ENCODE measurements at places on chromosomes 6 and 20. TPM values are rescaled to one million over a fixed set of nuclear protein-coding genes. Genes with fewer than 3 reads are reported as not detected.

Gene BTNL2
- not detected for total RNA-seq

Gene TEAD3
- 17.0 TPM for total RNA-seq

- DNase-seq = no peak
Observed at GRCh38 chr6:5942591-5942990, 64.1 kb downstream of the NRN1 start.

Gene KATNA1
- total RNA-seq = 28.3 TPM

- no peak for DNase-seq
Observed at GRCh38 chr6:73514746-73515110, 6.1 kb downstream of the EEF1A1 start.

DNA sequence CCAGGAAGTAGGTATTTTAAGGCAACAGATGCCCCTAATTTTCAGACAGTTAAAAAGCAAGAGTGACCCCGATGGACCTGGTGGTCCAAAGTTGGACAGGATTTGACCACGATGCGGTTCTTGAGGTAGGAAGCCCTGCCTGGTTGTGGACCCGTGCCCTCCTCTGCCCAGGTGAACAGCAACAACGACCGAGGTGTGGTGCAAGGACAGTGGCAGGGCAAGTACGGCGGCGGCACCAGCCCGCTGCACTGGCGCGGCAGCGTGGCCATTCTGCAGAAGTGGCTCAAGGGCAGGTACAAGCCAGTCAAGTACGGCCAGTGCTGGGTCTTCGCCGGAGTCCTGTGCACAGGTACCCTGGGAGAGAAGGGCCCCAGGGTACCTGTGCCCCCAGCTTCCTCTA lies 18.7 kb downstream of the TGM6 start:
- no peak for DNase-seq

Gene SLC32A1
- not detected for total RNA-seq

GRCh38 chr20:42652266-42652665 lies 537.4 kb downstream of the PTPRT start:
- DNase-seq = no peak

- no peak for DNase-seq
Observed at GRCh38 chr6:132659082-132659481, at the start of gene TAAR1. TAAR1 (minus strand) TSS chr6:132659182; CDS start chr6:132646003, 13,179 bp downstream.

Gene CPXM1
- total RNA-seq = 3.8 TPM

DNA sequence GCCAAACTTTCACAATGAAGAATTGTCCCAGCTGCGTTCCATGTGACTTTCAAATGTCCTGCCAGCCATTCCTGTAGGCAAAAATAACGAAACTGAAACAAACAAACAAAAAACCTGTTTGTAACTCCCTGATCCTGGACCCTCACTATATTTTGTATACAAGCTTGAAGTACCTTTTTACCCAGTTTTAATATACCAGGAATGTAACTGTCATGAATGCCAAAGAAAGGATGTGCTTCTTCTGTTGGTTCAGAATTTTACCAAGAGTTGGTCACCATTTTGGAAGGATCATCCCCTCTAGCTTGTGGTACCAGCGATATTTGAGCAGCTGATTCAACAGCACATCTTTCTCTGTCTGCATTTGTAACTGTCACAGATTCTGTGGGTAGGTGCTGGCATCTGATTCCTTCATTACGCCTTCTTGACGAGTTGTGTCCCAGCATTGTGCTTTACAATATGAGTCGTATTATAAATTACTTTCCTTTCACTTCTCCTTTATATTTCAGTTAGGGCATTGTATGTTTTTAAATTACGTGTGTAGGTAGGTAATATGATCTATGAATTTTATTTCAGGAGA lies 93.9 kb downstream of the DLGAP4 start:
- no peak for DNase-seq

DNA sequence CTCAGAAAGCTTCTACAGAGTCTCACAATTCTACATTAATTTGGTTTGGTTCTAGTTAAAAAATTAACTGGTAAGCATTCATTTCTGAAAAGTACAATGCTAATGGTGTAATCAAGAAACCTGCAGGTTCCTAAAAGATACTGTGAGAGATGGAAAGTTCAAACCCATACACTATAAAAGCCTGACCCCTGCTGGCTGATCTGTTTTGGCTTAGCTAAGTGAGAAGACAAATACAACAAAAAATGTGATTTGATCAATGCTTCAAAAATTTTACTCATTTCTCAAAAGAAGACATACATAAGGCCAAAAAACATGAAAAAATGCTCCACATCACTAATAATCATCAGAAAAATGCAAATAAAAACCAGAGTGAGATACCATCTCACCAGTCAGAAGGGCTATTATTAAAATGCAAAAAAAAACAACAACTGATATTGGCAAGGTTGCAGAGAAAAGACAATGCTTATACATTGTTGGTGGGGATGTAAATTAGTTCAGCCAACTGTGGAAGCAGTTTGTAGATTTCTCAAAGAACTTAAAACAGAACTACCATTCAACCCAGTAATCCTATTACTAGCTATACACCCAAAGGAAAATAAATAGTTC lies 102.8 kb downstream of the MOXD1 start:
- peak; percentile 56 for DNase-seq

DNA sequence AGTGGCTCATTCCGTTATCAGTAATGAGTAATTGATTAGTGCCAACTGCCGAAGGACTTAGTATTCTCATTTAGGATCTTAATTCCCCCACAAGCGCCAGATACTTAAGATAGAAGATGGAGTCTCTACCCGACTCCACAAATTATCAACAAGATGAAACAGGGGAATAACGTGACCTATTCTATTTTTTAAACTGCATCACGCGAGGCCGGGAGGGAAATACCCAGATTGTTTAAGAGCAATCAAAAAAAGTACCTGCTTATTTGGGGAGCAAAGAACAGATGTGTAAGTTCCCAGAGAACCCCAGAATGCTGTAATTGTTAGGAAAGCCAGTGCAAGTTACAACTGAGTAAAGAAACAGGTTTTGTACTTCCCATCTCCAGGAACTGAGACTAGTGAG lies 1.1 kb upstream of the MAP3K5 start:
- DNase-seq = no peak

Gene CFAP61
- total RNA-seq = not detected

DNA sequence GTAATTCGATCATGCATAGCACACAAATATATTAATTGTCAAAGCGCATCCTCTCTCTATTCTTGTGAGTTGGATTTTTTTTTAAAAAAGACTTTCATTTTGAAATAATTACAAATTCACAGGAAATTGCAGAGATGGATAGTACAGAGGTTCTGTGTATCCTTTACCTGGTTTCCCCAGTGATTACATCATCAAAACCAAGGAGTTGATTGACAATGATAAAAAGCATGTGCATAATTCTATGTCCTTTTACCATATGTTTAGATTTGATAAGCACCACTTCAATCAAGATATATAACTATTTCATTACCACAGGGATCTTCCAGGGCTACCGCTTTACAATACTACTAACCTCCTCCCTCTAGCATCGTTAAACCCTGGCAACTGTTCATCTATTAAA lies 40.2 kb downstream of the CCN2 start:
- peak; percentile 21 for DNase-seq

Gene EFCAB8
- total RNA-seq = 0.13 TPM

- no peak for DNase-seq
Observed at GRCh38 chr20:46433051-46433450, 26.6 kb upstream of the ELMO2 start.

Gene ZNF76
- total RNA-seq = 28.7 TPM

DNA sequence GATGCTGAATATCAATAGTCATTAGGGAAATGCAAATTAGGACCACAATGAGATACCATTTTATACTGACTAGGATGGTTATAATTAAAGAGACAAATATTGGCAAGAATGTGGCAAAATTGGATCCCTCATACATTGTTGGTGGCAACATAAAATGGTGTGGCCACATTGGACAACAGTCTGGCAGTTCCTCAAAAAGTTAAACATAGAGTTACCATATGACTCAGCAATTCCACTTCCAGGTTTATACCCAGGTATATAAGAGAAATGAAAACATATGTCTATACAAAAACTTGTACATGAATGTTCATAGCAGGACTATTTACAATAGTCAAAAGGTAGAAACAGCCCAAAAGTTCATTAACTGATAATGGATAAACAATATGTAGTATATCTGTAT lies 2.0 kb upstream of the CRIP3 start:
- DNase-seq = no peak

Gene ESR1
- not detected for total RNA-seq

Gene MYLK2
- 1.2 TPM for total RNA-seq

- DNase-seq = no peak
Observed at GRCh38 chr6:52381249-52381648, 19.3 kb downstream of the PAQR8 start.

GRCh38 chr6:4814212-4814611 lies 38.0 kb downstream of the CDYL start:
- DNase-seq = no peak

GRCh38 chr6:18265787-18266522 lies 1.6 kb upstream of the DEK start:
- no peak for DNase-seq

DNA sequence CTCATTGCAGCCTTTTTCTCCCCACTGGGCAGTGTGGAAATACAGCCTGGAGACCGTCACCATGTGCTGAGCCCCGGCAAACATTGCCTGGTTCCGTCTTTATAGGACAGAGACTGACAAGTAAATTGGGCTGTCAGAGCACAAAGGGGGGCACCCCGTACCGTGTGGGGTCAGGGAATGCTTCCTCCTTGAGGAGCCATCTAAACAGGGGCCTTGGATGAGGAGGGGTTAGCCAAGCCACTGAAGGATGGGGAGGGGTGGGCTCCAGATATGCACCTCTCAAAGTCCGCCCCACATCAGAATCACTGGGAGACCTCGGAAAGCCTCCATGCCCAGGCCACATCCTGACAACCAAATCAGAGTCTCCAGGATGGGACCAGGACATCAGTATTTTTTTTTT lies 73.9 kb downstream of the NFATC2 start:
- DNase-seq = no peak

GRCh38 chr6:169702840-169703246 lies 917 bp downstream of the C6orf120 start:
- no peak for DNase-seq
